ENCODE measurements at places on chromosomes 6 and 20.

- DNase-seq, result no peak
These were observed 31.5 kb downstream of the METTL24 start for GRCh38 chr6:110326609-110327008.

DNA sequence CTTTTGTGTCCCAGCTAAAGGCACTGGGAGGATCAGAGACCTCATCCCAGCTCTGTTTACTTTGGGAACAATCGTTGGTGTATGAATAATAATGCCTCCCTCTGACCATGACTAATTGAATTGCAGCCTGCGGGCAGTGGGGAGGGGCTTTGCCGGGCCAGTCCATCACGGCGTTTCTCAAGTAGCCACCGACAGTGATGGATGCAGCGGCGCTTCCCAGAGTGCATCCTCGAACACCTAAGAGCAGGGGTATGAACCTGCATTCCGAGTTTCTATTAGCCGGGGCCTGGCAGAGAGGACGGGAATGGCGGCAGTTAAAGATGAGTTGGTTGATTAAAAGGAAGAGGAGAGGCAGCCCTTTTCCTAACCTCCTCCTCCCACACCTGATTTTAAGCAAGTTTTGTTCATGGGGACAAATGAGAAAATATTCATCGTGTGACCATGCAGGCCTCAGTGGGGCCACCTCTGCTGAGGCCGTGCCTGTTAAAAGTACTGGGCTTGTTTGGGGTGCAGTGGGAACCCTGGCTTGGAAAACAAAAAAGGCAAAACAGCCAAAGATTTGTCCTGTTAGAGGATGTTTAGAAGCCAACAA is 154.1 kb downstream of the FOXA2 start:
- DNase-seq, result no peak

DNA sequence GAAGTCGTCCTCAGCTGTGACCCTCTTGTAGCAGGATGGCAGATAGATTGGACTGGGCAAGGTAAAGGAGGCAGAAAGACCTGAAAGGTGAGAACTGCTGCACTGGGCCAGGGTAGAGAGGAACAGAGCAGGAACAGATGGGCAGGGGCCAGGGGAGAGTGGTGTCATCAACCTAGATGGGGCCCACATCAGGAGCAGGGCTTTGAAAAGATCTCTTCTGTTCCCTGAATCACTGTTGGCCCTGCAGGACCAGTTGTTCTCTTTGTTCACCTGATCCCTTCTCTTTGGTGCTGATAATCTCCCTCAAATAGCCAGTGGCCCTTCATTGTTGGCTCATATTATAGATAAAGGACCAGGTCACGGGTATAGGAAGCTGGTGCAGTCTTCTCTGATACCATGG is 59.9 kb downstream of the DTD1 start:
- DNase-seq, result no peak

- DNase-seq, result no peak
These were observed 57.8 kb downstream of the PHACTR3 start for GRCh38 chr20:59662161-59662560.

DNA sequence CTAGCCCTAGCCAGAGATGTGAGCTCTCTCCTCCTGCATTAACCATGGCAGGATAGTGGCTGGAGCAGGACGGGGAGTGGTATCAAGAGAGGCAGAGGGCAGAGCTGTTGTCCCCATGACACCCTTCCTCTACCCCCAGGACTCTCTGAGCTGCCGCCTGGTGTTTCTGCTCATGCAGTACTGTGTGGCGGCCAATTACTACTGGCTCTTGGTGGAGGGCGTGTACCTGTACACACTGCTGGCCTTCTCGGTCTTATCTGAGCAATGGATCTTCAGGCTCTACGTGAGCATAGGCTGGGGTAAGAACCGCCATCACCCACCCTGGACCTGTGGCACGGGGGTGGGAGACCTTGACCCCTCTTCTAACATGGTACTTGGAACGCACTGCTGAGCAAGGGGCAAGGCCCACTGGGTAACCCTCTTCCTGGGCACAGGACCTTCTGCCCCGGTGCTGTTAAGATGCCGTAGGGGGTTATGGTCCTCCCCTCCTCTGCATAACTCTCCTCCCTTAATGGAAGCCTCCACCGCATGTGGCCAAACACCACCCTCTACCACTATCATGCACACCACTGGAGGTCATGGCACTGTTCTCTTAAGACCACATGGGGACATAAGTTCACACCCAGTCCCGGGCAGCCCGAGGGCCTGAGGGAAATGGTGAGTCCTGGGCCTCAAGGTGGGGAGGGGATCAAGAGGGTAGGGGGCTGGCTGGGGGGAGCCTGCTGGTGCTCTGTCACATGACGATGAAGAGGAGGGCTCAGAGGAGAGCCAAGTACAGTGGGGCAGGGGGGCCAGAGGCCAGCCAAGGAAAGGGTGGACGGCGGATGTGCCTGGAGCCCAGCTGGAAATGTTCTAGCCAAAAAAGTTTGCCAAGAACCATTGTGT is 25.1 kb downstream of the GLP1R start:
- no peak for DNase-seq

DNA sequence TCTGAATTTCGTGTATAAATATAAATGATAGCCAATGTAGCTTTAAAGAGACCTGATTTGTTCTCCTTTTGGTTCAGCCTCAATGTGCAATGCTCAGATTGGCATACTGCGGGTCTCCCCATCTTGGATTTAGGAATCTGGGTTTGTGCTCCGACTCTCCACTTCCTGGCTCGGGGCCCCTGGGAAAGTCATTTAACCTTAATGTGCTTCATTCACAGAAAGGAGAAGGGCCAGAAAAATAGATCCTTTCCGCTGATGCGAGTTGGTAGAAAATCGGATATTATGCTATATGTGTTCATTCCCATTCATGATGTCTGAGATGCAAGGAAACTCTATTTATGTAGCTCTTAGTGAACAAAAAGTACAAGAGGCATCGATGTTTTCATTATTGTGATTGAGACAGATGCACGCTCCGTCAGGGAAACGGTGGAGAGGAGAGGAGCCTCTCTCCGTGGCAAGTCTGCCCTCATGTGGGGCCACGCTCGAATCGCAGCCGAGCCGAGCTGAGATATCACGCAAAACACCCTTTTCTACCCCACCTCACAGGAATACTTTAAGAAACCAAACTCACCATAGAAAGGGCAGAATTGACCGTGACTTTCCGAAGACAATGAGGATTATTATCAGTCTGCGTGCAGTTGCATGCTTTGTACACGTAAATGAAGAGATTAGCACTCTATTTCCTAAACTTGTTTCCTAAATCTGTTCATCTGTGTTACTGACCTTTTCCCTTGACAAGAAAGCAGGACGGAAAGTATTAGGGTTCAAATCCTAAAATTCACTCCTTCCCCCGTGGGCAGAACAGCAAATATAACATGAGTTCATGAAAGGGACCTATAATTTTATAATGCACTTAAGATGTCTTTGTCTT is 136.6 kb downstream of the COL9A1 start:
- DNase-seq, result peak; percentile 71

DNA sequence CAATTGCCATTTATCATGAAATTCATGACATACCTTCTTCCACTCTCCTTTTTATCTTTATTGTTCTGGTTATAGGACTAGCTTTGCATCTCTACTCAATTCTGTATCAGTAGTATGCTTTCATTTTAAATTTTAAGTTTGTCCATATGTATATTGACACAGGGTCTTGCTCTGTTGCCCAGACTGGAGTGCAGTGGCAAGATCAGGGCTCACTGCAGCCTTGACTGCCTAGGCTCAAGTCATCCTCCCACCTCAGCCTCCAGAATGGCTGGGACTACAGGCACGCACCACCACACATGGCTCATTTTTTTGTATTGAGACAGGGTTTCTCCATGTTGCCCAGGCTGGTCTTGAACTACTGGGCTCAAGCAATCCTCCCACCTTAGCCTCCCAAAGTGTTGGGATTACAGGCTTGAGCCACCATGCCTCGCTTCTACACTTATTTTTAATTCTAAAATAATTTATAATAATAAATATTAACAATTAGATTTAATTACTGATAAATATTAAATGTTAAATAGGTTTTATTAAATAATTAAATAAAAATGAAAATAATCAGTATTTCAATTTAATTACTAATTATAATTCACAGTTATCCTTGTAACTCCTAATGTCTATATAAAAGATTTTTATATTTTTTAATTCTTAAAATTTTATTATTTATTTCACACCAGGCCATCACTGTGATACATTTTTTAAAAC is 27.7 kb downstream of the TRIM38 start:
- DNase-seq, result no peak

- peak; percentile 38 for DNase-seq
These were observed 381 bp upstream of the PEX7 start for GRCh38 chr6:136822046-136822375.

GRCh38 chr6:52564856-52565255 is 12.0 kb downstream of the TRAM2 start:
- no peak for DNase-seq

All from body of pancreas (tissue), 4 donors.